Activated naive CD8-positive, alpha-beta T cell treated with anti-CD3 and anti-CD28 coated beads, Interleukin-2, amount 10 ng/mL, durations not matched to agents 7 days and 5 days (primary cell): ENCODE measurements at places on chromosomes 1 and 21. TPM values are rescaled to one million over a fixed set of nuclear protein-coding genes. Genes with fewer than 3 reads are reported as not detected.

The OR2T29 gene
- total RNA-seq = not detected

The KRTAP13-2 gene
- total RNA-seq = not detected

The GBP7 gene
- 0.11 TPM for total RNA-seq

The TTC34 gene
- total RNA-seq = 2.7 TPM

The RGS1 gene
- 10.1 TPM for total RNA-seq

DNA sequence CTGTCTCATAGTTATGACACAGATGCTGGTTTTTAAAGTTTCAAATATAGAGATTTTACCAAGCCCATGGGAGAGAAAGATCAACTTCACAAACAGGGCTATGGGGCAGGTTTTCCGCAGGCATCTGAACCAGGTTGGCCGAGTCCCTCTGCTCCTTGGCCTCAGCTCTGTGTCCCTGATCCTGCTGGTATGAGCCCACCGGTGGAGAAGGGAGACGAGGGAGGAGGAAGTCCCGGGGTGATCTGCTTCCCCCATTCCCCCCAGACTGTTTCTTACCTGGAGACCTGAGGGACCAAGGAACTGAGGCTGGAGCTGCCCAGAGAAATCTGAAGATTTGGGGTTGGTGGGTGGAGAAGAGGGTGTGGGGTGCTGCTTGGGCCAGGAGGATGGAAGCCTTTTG, 28.9 kb upstream of the BTG2 start:
- no peak for DNase-seq

DNA sequence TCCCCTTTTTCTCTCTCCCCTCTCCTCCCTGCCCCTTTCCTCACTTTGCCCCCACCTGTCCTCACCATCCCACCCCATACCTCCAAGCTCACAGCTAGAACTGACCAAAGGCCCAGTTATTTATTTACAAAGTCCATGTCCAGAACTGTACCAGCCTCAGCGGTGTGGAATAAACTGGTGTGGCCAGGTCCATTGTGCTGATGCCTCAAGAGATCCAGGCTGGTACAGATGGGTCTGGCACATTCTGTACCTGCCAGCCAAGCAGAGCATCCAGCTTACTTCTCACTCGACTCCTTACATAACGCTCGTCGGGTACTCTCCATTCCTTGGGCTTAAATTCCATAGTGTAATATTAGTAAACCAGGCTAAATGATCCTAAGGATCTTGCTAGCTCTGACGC, 11.8 kb downstream of the PDZK1IP1 start:
- DNase-seq = no peak
